Posterior vena cava (tissue), 2 donors: ENCODE measurements at places on chromosomes 6 and 20. TPM values are rescaled to one million over a fixed set of nuclear protein-coding genes. Genes with fewer than 3 reads are reported as not detected.

DNA sequence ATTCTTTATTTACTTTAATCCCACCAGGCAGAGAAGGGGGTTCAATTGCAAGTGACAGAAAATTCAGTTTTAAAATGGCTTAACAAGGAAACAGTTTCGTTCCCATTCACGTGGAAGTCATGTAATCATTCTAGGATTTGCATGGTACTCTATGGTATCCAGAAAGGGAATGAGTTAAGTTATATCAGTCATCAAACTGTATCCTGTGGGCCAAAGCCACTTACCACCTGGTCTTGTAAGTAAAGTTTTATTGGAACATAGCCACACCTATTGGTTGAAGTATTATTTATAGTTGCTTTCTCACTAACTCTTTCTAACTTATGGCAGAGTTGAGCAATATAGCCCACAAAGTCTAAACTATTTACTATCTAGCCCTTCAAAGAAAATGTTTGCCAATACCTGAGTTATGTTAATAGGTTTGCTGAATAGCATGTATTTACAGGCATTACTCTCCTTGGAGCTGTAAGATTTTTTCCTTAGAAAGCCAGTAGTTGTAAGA is 10.2 kb upstream of the MMS22L start:
- no peak for DNase-seq

DNA sequence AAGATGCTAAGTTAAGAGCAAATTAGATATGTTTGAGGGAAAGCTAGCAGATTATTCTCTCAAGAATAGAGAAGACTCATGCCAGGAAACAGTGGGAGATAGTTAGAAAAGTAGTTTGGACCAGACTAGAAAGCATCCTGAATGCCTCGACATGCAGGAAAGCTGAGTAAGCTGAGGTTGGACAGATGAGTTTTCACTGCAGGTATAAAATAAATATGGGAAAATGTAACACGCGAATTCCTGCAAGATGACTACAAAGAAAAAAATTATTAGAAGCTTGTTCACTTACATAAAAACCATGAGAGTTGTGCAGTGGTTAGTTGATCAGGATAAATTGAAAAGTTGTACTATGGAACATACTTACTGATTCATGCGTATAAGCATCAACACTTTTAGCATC is 484.2 kb upstream of the MANEA start:
- no peak for DNase-seq

GRCh38 chr6:9405825-9406224 is 970.5 kb upstream of the SLC35B3 start:
- DNase-seq: no peak

- DNase-seq: no peak
These were observed 400.2 kb downstream of the QKI start for GRCh38 chr6:163814494-163815364.

FNDC1 gene
- total RNA-seq: 5.1 TPM
